SIG-M5 (cell line): ENCODE measurements at places on chromosomes 13 and 19.
A peak's percentile ranks its signal among the peaks of the same experiment; 100 is the strongest.

DNA sequence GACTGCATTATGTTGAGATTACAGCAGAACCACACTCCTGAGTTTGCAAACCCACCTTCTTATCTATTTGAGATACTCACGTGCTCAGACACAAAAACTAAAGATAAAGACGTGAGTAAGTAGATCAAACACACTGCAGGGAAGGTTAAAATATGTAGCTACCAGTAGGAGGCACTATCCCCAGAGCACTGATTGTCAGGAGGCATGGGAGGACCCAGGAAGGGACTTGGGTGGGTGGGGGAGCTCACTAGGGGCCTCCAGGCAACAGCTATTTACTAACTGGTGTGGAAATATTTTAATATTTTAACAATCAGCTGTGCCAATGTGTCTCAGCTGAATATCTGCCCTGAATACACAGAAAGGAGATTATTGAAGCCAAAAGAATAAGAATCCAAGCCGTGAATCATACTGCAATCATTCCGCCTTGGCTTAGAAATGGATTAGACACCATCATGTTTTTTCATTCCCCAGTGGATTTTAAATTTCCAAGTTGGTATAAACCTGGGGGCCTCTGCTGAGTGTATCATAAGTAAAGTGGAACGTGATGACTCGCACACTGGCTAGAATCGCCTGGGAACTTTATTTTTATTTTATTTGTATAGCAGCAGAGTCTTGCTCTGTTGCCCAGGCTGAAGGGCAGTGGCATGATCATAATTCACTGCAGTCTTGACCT lies 73.2 kb upstream of the CACNA1A start:
- no peak for DNase-seq

- no peak for DNase-seq
Measured at GRCh38 chr13:103067751-103068555, 1.7 kb upstream of the SLC10A2 start.

DNA sequence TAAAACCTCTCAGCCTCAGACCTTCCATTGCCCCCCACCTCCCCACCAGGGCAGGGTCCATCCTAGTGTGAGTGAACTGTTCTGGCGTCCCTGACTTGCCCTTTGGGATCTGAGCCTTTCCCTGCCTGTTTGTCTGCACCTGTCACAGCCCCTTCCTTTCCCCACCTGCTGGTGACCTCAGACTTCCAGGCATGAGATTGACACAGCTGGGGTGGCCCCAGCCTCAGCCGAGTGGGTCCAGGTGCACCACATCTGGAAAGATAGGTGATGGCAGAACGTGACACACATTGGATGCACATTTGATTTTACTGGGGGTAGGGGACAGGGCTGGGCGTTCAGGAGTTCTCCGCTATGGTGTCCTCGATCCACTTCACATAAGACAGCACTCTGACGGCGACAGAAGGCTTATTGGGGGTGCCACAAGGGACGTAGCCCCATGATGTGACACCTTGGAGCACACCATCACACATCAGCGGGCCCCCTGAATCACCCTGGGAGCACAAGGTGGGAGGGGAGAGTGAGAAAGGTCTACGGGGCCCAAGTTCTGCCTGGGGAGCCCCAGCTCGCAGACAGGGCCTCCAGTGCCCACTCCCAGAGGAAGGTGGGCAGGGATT lies 4.6 kb downstream of the KLK1 start:
- DNase-seq, result no peak

- DNase-seq, result no peak
Measured at GRCh38 chr13:23588666-23589065, 18.5 kb downstream of the TNFRSF19 start.

GRCh38 chr19:5949792-5950305 lies 28.1 kb downstream of the RANBP3 start:
- no peak for DNase-seq

DNA sequence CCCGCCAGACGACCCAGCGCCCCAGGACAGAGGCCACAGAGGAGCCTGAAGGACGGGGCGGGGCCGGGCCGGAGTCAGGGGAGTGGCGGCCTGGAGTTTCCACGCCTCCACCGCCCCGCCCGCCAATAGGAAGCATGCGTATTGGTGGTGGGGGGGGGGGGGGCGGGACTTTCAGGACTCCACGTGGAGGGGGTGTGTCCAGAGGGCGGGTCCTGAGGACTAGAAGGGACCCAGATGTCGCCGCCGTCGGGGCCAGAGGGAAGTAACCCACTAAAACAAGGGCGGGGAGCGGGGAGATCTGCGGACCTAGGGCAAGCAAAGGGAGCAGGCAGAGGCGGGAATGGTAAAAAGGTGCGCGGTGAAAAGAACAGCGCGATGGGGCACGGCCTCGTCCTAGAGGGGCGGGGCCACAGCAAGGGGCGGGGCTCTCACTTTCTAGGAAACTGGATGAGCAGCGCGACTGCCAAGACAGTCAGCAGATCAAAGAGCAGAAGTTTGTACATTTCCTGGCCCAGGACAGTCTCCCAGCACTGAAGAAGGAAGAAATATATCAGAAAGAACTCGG lies 2.8 kb upstream of the LENG1 start:
- DNase-seq, result peak; percentile 16

DNA sequence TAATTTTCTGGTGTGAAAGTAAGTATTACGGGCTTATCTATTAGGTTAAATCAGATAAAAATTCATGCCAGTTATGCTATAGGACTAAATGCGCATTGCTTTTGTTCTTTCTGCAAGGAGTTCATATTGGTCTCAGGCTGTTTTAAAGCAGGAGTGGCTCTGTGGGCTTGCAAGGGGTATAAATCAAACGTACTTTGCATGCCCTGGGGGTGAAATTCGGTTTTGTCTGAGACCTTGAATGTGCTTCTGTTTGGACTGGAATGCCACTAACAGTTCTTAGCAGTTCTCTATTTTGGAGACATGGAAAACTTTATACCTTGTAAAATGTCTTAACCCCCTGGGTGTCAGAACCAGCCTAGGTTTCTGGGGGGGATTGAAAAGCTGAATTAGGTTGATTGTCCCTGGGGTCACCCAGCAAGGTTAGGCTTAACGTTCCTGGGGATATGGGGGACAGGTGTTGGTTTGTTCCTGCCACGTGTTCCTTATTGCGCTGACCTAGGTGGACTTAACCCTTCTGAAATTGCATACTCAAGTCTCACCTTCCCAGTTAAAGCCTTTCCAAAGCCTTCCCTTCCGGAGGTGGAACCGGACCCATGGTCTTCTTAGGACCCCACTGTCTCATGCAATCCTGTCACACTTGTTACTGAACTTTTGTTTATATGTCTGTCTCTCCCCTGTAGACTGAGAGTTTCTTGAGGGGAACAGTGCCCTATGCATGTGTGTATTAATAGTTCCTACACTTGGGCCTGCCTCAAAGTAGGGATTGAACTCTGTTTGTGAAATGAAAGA lies 182.2 kb downstream of the LMO7 start:
- DNase-seq, result no peak

DNA sequence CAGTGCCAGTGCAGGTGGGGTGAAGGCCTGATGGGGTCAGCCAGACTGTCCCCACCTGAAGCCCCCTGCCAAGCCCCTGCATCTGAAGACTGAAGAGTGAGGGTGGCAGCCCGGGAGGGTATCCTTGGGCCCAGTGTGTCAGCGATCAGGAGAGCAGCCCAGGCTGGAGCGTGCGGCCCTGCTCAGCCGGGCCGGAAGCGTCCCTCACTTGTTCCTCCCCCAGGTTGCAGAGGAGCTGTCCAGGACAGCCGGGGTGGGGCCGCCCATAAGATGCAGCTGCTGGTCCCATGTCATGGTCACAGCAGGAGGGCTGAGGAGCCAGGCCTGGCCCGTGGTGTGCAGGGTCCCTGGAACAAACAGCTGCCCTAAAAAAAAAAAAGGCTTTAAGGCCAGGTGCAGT lies 55.4 kb downstream of the KDM4B start:
- DNase-seq, result no peak

DNA sequence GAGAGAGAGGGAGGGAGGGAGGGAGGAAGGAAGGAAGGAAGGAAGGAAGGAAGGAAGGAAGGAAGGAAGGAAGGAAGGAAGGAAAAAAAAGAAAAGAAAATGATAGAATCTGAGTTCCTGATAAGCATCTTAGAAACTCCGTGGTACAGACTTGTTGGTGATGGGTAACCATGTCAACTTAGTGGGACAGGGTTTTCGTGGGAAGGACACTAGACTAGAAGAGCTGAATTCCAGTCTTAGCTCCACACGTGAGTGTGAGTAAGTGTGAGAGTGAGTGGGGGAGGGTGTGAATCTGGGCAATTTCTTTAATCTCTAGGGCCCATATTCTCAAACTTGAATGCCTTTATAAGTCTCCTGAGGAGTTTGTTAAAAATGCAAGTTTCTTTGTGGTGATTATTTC lies 35.0 kb downstream of the PABPC3 start:
- no peak for DNase-seq

- DNase-seq, result no peak
Measured at GRCh38 chr13:63092456-63092855, 1676.8 kb upstream of the PCDH20 start.

DNA sequence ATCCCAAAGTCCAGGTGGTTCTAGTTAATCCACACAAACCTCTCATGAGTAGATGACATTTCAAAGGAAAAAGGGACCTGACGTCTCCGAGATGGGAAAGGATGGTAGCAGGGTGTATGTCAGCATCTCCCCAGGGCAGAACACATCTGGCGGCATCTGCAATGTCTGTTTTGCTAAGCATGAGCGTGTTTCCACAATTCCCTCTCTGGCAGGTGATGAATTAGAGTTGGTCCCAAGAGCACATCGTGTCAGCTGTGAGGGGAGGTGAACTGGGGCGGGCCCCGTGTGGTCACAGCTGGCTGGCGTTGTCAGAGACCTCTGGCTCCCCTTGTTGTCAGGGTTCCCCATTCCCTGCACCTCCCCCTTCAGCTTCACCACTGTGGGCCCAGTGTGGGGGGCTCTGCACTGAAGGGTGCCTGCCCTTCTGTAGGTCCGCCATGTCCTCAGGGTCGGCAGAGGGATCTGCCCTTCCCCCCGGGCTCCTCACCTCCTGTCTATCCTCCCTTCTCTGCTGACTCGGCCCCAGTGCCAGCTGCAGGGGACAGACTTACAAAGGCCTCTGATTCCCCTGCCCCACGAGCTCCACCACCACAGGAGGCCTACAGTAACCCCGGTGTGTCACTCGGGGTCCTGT lies 58.2 kb downstream of the CDADC1 start:
- no peak for DNase-seq

DNA sequence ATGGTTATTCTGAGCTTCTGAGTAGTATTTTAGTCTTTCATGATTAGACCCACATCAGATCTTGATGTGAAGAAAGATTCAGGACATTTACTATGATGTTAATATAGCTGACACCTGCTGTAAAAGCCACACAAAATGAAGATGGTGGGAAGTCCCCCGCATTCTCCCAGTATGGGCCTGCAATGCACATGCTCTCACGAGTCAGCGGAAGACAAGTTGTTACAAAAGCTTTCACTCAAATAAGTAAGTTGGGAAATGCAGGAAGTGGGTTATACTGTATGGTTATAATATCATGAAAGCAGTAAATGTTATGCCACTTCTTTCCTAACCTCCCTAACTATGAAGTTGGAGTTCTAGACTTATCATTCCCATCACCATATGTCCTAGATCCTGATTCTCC lies 171.9 kb downstream of the KLF5 start:
- no peak for DNase-seq
